ENCODE measurements at places on chromosomes 16 and 17.

DNA sequence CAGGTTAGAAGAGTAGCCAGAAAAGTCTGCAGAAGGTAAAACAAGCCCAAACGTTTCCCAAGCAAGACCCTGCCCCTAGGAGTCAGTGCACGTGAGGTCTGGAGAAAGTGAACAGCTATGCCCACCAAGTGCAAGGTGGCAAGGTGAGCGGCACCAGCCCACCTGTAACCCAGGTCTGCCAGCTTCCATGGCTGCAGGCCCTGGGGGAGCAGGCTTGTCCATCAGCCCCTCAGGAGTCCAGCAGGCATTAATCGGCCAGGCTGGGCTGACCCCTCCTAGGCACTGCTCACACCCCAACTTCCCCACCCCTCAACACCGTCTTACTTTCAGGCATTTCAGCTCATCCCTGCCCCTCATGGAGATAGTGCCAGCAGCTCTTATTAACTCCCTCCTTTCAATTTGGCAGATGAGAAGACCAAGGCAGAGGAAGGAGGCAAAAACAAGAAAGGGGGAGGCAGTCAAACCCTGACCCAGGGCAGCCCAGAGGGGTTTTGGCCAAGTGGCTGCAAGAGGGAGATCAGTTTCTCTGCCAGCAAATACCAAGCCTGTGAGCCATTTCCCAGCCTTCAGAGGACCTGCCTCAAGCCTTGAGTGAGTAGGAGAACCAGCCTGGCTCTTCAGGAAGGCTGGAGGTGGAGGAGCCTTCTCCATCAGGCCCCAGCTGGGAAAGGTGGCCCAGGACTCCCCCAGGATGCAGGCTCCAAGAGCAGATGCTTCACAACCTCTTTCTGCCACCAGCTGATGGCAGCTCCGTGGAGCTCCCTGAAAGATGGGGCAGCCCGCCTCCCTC, 14.7 kb downstream of the BEAN1 start:
- DNase-seq = no peak

DNA sequence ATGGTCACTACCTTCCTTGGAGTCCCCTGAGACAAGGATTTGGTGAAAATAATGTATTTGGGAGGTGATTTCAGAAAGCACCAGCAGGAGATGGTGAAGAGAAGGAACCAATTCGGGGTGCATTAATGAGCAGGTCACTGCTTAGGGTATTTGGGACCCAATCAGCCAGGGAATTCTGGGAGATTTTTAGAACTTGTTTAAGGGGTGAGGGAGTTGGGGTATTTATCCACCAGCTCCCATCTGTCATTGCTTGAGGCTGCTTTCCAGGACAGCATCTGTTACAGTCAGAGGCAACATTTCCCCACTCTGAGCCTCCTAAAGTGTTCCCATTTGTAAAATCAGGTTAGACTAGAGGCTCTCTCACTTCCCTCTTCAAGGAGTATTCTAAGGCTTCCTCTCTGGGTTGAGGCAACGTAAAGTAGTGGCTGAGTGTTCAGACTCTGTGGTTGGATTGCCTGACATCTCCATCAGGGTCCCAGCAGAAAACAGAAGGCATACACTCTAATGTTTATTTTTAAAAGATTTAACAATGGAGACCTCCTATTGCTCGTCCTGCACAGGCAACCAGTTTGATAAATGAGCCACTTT, 60.9 kb downstream of the CLEC19A start:
- DNase-seq = no peak

DNA sequence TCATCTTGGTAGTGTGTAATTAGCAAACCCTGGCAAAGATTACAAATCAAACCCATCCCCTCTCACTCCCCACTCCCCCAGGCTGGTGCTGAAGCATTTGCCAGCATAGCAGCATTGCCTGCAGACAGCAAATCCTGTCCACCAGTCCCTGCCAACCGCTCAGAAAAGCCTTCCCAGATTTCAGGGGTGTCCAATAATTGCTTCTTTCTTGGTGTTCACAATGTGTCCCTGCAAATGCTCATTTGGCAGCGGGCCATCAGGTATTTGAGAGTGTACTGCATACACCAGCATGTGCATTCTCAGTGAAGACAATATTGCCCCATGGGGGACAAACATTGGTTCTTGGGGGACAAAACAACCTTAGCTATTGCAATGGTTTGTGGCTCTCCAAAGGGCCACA, 28.2 kb downstream of the ORC6 start:
- DNase-seq = no peak

GRCh38 chr17:12180644-12181261, 160.1 kb downstream of the MAP2K4 start:
- peak; percentile 25 for DNase-seq

DNA sequence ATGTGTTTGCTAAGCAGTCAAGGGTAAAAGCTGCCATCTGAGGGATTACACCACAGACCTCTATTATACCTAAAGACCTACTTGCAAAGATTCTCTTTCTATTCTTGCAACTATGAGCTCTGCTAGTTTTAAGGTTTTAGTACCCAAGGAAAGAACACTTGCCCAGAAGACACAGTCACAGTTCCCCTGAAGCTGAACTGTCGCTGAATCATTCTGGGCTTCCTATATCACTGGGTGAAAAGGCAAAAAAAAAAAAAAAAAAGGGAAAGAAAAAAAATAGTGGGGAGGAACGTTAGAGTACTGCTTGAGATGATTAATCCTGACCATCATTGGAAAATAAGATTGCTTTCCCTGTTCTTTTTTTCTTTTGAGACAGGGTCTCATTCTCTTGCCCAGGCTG, 37.9 kb downstream of the LYRM1 start:
- DNase-seq = peak; percentile 35

DNA sequence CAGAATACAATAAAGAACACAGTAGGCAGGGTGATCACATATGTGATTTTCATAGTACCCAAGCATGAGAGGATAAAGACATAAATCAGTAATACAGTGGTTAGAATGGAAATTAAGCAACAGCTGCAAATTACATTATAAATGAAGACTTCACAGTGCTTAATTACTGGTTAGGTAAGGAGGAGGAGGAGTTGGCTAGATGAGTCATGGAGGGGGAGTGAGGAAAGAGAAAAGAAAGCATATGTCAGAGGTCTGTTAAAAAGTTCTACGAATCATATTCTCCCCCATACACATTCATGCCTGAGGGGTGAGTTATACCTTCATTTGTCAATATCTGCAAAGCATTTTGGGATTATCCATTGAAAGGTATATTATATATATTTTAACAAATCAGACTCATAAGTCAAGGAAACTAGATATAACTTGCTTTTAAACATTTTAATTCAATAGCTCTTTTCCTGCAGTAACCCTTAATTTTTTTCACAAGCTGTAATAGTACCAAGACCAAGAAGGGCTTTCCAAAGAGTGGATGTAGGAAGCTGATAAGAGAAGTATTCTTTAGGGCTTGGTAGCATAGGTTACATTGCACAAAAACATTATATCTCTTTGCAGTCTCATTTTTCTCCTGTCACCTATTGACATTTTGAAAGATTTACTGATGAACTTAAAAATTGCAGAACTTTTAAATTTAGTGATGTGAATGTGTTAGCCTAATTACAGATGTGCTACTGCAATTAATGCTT, 99.3 kb downstream of the STXBP4 start:
- no peak for DNase-seq

- peak; percentile 58 for DNase-seq
Measured at GRCh38 chr17:44557651-44558285, 484 bp downstream of the FZD2 start.

DNA sequence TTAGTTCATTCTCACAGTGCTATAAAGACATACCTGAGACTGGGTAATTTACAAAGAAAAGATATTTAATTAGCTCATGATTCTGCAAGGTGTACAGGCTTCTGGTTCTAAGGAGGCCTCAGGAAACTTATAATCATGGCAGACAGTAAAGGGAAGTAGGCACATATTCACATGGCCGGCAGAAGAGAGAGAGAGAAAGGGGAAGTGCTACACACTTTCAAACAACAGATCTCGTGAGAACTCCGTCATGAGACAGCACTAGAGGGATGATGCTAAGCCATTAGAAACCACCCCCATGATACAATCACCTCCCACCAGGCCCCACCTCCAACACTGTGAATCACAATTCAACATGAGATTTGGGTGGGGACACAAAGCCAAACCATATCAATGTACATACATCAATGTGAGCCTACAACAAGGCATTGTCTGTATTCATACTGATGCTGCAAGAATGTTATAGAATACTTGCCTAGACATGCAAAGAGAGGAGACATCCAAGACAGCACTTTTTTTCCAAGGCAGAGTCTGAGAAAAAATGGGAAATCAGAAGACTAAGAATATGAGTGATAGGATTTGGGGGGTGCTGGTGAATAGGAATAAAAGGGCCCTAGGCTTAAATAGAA, 114.8 kb upstream of the XYLT1 start:
- DNase-seq = no peak

- no peak for DNase-seq
Measured at GRCh38 chr16:51040637-51041036, 110.4 kb downstream of the SALL1 start.

GRCh38 chr17:65985571-65985970, 206.4 kb downstream of the CEP112 start:
- DNase-seq = no peak

Measured in stimulated activated CD8-positive, alpha-beta memory T cell treated with anti-CD3 and anti-CD28 coated beads, Interleukin-4, amount 100 ng/mL, for 48 hours (primary cell).